Right ventricle myocardium inferior (tissue), 1 donor: ENCODE measurements at places on chromosomes 5 and 9. TPM values are rescaled to one million over a fixed set of nuclear protein-coding genes. Genes with fewer than 3 reads are reported as not detected.

ANKRD31 gene
- total RNA-seq: 0.05 TPM

DNA sequence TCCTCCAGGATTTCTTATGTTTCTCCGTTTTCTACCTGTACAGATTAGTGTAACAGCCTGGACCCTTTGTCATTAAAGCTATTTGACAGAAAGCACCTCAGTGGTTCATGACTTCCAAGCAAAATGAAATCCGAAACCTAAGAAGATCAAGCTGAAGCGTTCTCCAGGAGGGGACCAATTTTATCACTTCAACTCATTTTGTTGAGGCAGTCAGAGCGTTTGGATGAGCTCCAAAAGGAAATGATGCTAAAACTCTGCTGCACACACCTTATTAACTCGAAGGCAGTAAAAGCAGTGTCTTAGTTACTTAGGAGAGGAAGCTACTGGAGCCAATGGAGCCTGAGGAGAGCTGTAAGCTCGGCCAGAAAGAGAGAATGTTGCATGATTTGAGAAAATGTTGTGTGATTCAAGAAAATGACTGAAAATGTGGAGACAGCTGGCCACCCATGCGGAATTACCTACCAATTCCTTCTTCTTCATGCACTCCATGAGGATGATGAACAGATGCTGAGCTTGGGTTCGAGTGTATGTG, 346.7 kb upstream of the KLF9 start:
- DNase-seq: no peak

GRCh38 chr5:115735108-115735998, 81.1 kb downstream of the CDO1 start:
- peak; percentile 50 for DNase-seq

- DNase-seq: no peak
Observed at GRCh38 chr5:141574122-141574510, 44.7 kb downstream of the DIAPH1 start.

GRCh38 chr9:96638606-96639364, 16.3 kb downstream of the PRXL2C start:
- no peak for DNase-seq

DNA sequence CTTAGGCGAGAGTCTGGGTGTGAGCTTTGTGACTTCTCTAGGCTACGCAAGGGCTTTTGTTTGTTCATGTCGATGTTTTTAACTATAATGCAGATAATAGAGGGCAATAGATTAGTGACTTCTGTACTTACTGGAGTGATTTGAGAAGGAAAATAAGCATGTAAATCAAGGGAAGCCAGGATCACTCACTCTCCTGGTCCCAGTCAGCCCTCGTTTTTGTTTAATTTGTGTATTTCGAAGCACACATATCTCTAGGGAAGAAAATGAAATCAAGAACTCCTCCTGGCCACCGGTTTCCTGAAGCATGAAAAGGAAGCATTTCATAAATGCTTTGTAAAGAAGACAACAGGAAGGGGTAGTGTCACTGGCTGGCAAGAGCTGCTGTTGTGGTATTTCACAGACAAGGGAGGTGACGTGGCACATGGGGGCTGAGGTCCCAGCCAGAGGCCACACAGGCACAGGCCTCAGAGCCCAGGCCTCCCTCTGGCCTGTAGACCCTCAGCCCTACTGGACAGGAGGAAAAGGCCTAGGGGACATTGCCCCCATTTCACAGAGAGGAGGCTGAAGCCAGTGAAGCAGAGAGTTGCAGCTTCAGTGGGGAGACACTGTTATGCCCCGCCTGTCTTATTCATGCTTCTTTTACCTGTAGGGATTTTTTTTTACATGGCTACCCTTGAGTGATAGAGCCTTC, 34.1 kb downstream of the IRF1 start:
- peak; percentile 88 for DNase-seq
